Activated CD8-positive, alpha-beta T cell treated with anti-CD3 and anti-CD28 coated beads, Interleukin-2, amount 10 ng/mL, durations not matched to agents 7 days and 5 days (primary cell): ENCODE measurements at places on chromosomes 6 and 20. TPM values are rescaled to one million over a fixed set of nuclear protein-coding genes. Genes with fewer than 3 reads are reported as not detected.

DNA sequence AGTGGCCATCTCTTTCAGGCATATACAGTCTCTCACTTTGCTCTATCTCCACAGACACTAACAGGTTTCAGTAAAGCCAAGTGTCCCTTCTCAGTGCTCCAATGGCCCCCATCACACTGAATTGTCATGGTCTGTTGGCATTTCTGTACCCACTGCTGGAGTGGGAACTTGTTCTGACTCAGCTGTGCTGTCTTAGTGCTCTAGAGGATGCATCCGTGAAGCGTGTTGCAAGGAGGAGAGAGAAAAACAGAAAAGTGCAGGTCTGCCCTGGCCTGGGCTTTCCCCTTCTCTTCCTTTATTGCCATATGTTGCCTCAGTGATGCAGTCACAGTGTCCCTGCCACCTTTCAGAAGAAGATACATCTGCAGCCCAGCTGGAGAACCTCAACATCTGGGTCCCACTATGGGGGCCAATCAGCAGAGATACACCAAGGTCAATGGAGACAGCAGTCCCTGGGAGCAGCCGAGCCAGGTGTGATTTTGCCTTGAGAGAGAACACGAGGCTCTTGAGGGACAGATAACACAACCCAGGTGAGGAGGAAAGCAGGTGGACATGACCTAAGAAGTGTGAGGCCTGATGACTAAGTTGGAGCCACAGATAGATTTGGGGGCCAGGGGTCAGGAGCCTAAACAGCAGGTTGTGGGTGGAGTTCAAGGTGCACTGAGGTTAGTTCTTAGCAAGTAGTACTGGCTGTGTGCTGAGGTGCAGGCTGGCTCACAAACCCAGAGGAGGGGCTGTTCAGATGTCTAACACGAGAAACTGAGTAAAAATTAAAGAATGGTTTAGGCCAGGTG, 5.6 kb upstream of the PLCG1 start:
- no peak for DNase-seq

DNA sequence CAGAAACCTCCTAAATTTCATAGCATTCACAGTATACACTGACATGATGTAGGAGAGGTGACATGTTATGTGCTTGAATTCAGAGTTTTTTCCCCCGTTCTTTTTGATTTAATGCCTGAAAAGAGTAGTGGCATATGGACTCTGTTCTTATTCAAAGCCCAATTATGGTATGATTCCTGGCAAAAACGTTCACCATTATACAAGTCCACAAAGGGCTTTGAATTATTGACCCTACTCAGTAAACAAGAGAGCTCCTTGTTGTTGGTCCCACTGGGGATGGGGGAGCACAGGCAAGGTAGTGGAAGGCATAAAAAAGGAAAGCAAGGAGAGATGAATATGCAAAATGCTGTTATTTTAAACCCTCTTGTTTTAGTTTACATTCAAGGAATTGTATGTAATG, 136.0 kb upstream of the AHI1 start:
- no peak for DNase-seq

DNA sequence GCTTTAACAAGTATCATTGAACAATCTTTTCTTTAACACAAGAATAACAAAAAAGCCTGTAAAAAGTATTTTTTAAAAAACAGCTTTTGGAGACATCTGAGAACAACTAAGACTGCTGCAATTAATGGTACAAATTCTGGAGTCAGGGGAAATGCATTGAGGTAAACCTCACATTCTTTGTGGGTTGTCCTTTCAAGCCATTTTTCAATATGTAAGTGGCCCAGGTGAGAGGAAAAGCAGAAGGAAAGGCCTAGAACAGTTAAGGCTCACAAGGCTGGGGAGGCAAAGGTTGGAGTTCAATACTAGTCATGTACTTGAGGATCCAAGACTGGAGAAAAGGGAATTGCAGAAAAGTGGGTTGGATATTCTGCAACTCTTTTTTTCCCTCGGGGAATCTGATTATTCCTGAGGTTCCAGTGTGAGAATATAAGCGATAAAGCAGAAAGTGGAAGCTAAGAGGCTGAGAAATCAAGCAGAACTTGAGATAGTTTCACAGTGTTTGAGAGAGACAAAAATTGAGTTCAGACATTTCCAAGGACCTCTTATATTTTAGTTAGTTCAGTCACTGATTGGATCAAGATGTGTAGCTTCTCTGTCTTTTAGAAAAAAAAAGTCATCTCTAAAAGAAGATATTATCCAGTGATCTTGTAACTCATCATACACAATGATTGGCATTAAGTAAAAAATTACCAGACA, 25.0 kb upstream of the TXLNB start:
- DNase-seq = no peak

DNA sequence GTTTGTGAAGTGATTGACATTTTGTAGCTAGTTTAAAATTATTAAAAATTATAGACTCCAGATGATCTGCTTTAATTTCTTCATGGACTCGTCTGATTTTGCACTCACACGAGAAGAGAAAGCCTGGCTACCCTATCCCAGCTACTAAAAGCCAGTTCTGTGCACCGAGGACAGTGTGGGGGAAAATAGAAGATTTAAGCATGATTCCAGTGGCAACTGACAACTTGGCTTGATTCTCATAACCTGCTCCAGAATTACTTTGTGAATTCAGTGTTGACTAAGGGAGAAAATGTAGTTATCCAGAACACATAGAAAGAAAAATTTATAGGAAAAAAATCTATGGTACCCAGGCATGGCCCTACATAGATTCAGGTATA, 88.7 kb downstream of the SNAP25 start:
- DNase-seq = no peak

GRCh38 chr6:28553986-28554881, 28.6 kb downstream of the GPX5 start:
- no peak for DNase-seq

- DNase-seq = no peak
Measured at GRCh38 chr6:9458424-9458823, 956.5 kb downstream of the TFAP2A start.

- no peak for DNase-seq
Measured at GRCh38 chr6:28758046-28758817, 165.6 kb downstream of the TRIM27 start.

DNA sequence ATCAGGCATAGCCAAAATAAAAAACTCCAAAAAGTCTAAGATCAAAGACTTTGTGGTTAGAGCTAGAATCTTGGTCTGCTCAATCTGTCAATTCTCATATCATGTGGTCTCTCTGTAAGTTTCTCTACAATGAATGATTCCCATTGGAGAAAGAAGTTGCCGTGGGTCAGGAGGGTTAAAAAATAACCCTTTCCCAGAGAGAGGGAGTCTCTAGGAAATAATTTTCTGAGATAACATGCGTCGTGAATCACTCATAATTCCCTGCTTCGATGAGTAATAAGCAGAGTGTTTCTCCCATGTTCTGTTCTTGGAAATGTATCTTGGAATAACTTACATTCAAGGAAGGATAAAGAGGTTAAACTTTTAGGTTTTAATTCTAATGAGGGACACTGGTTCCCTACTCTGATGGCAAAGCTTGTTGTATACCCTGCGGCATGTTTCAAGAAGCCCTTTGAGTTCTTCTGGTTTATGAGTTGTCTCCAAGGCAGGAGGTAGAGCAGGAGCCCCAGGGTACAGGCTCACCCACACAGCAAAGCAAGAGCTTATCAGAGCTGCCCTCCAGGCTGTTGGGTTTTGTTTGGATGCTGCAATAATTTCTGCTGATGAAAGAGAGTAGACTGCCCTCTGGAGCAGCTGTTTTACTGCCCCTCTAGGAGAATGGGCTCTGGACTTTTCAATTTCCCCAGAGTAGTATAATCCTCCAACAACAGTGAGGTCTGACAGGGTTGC, 599.1 kb downstream of the QKI start:
- DNase-seq = no peak

GRCh38 chr20:64110411-64111068, 3.2 kb upstream of the NPBWR2 start:
- peak; percentile 17 for DNase-seq

- no peak for DNase-seq
Measured at GRCh38 chr20:36541227-36541767, at the start of gene MYL9. Gene MYL9 (plus strand): TSS chr20:36541519. CDS start chr20:36544885, 3,366 bp downstream.

GRCh38 chr6:151096255-151096612, 143.5 kb upstream of the AKAP12 start:
- DNase-seq = no peak

DNA sequence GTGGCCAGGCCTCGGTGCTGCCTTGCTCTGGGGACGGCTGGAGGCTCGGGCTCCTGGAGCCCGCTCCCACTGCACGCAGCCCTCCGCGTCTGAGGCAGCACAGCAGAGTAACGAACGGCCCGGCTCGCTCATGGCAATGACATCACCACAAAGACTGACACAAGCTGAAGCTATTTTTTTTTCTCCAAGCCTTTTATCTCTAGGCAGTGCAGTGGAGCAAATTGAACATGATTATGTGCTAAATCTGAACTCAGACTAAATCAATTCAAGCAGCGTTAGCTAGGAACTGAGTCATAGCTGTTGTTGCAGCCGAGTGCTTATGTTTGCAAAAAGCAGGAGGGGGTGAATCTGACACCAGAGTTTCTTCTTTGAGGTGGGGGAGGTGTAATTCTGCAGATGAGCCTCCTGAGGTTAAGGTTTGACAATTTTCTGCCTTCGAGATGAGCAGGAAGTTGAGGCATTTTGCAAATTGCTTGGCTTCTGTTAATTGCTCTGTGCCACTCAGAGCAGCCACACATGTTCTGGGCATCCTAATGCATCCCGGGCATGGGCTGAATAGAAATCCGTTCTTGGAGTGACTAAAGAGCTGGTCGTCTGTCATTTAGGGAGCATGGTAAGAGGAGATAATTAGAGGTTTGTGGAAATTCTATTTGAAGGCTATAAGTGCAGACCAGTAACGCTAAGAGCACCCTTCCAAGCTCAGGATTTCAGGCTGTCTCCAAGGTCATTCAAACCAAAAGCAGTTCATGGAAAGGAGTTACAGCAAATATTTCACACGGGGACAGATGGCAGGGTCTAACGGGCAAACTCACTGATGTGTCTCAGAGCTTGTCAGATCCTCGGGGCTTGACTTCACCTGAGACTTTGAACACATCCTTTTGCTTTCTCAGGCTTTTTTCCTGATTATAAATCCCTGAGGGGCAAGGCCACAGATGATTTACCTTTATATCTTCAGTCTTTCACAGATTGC, 155.1 kb upstream of the ENPP5 start:
- DNase-seq = no peak

- DNase-seq = no peak
Measured at GRCh38 chr6:113248532-113248931, 608.6 kb upstream of the MARCKS start.

GRCh38 chr6:25548451-25548850, 103.6 kb upstream of the SCGN start:
- DNase-seq = no peak

DNA sequence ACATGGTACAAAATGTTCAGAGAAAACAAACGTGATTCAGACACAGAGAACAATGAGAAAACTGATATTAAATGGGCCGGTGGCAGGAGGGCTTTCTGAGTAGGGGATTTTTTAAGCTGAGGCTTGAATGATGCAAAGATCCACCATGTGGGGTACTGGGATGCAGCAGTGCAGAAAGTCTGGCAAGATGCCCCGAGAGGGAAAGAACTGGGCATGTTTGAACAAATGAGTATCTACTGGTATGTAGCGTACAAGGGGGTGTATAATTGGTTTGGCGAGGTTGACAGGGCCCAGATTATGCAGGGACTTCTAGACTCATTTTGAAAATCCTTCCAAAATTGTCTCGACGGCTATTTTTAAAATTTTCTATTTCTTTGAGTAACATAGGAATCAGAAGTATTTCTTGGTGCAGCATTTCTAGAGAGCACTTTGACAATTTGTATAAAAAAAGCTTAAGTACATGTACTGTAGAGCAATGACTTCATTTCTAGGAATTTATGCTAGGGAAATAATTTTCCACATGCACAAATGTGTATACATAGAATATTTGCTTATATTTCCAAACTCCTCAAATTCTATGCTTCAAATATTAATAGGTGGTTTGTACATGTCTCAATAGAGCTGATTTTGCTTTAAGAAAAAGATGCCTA, 119.6 kb upstream of the DOK5 start:
- DNase-seq = no peak

GRCh38 chr6:15305496-15305895, 59.6 kb downstream of the JARID2 start:
- peak; percentile 47 for DNase-seq

DNA sequence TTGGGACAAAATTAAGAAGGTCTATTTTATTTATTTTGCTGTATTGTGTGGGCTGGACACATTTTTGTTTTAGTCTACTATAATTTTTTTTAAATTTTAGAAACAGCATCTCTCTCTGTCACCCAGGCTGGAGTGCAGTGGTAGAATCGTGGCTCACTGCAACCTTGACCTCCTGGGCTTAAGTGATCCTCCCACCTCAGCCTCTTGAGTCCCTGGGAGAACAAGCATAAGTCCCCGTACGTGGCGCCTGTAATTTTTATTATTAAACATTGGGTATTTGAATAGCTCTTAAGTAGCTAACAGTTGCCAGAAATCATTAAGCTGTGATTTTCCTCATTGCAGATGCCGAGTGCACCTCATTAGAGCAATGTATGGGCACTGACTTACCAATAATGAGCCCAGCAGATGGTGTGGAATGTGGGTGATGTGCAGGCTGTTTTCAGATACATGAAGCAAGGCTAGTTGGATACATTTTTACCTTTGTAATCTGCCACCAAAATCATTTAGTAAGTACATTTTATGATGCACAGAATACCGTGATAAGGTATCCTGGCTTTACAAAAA, 10.3 kb upstream of the MAS1 start:
- no peak for DNase-seq

DNA sequence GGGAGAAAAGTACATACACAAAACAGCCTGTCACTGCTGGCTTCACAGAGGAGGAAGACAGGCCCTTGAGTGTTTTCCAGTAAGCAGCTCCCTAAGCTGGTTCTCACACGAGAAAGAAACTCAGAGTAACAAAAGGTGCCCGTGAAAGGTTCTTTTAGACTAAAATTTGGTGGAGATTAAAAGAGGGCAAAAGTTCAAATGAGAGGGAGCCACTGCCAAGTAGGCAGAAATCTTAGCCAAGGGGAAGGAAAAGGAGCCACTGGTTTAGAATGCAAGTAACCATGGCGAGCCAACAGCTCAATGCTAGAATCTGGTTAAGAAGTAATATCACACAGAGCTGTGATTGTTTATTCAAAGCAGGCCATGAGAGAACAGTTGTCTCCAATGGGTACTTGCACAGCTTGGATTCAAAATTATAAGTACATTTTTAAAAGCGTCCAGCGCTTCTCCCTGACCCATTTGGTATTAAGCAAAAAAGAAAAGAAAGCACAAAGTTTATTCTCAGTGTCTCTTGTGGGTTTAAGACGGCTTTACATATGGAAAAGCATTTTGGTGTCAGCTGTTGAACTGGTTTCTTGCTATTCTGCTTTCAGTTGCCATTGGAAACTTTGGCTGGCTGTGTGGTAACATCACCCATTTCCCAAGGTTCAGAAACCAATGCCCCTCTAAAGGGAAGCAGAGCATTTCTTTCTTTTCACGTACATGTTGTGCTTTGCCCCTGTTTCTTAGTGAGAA, 648.5 kb downstream of the RNF144B start:
- DNase-seq = no peak

Gene HMGN4
- total RNA-seq = 84.9 TPM

Gene TPD52L1
- total RNA-seq = not detected

Gene TRAPPC3L
- total RNA-seq = not detected

Gene SLC29A1
- total RNA-seq = 49.2 TPM

Gene ETV7
- total RNA-seq = 4.6 TPM

Gene EYA4
- not detected for total RNA-seq

Gene OR14J1
- not detected for total RNA-seq

Gene WDR46
- total RNA-seq = 66.7 TPM

Gene SRMS
- not detected for total RNA-seq

Gene THBD
- total RNA-seq = not detected

Gene OR2H1
- total RNA-seq = not detected

Gene BPIFA3
- total RNA-seq = not detected

Gene BCAS1
- not detected for total RNA-seq

Gene CAP2
- total RNA-seq = not detected
